M059J (cell line): ENCODE measurements at places on chromosomes 4 and X. TPM values are rescaled to one million over a fixed set of nuclear protein-coding genes. Genes with fewer than 3 reads are reported as not detected.
A peak's percentile ranks its signal among the peaks of the same experiment; 100 is the strongest.

DNA sequence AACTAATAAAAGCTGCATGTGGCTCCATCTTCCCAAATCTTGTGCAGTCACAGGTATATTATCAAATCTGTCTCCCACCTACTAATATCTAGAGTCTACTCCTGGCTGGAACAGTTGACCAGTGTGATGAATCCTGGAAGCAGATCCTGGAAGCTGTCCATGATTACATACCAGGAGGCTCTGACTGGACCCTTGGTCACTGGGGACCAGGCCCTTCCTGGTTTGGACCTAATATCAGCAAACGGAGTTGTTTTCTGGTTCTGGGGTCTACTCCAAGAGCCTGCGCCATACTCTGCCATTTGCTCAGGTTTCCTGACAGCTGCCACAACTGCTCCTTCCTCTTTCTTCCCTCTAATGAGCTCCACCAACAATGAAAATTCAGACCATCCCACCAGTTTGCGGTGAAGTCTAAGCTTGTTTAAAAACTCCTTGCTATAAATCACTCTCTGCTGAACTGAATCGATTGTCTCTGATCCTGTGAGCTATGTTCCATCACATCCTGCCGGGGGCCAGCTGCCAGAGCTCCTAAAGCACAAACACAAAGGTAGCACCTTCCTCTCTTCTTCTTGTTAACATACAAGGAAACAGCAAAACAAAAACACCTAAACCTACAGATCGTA is 114.2 kb downstream of the PALLD start:
- DNase-seq = peak; percentile 31

DNA sequence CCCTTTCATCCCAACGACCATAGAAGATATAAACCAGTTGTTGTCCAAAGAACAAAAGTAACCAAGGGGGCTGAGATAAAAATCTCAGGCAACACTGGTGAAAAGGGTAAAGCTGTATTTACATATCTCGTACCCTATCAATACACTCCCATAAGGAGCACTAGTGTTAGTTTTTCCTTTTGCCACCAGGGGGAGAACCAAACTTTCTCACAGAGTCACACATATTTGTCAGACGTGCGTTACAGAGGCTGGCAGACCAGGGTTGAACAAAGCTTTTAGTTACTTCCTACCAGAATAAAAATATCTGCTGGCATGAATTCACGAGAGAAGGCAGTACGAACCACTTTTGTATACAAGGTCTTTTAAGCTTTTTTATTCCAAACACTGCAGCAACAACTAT is 88.3 kb downstream of the AMELX start:
- DNase-seq = peak; percentile 69

DNA sequence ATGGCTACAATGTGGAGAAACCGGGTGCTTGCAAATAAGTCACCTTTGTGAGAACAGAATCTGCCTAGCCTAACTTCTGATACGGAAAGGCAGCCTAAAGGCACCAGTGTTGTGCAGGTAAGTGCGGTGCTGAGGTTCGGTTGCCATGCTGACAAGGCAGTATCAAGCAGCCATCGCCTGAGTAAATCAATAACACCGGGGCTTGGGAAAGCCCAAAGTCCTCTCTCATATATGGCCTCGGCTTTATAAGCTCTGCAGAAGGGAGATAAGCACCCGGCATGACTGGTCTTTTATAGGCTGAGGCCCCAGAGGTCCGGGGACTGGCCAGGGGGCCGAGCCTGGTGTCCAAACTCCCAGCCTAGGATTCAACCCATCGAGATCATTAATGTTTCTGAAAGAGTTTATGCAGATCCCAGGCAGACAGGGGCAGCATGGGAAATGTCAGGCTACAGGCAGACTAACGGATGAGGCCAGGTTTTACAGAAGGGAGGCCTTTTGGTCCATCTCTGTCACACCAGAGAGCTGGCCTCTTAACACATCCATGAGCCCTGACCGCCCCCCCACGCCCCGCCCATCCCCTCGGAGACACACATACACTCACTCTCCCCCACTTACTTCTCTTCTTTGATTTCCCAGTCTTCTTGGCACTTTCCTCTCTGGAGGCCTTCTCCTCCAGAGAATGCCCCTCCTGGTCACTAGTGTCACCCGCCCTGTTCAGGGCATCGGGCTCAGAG is 38.5 kb downstream of the ELF4 start:
- no peak for DNase-seq

USP27X gene
- total RNA-seq = 1.4 and 1.6 TPM in 2 replicates

DNA sequence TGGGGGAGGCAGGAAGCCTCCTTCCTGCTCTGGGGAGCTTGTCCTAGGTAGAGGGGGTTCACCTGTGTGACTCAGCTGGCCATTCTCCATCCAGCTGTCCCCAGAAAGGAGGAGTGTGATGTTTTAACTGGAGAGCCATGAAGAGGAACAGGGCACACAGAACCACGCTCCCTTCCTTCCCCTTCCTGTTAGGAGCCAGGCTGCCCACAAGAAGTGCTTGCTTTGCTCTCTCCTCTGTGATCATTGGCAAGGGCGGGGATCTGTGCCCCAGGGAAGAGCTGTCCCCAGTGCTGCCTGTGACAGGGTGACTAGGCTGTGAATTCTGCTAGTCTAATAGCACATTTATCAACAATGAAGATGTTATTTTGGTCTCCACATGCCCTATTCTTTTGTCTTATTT is 169.6 kb upstream of the GATB start:
- DNase-seq = no peak

RAB28 gene
- 28.5 and 40.2 TPM in 2 replicates for total RNA-seq

USP17L13 gene
- total RNA-seq = not detected in 2 replicates

DNA sequence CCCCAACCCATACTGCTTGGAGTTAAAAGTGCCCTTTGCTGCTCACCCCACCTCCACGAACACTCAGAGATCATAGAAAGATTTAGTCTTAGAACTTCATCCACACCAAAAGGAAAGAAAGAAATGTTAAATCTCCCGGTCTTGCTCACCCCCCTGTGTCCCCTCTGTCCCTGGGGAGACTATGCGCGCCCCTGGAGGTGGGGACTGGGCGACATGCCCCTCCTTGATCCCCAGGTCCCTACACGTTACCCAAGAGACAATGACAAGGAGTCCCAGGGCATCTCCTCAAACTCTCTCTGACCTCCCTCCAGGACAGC is 620 bp downstream of the ITM2A start:
- DNase-seq = no peak

DNA sequence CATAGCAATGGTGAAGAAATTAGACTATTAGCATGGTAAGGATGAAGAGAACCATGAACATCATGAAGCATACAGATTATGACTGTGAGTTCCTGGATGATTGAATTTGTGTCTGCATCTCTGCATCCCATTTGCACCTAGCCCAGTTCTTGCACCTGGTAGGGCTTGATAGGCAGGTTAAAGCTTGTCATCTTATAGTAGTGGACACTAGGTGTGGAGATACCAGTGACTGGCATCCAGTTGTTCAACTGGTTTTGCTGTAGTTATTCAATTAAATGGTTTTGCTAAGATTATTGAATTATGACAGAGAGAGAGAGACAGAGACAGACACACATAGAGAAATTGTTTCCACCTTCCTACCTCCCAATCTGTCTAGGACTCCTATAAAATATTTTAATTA is 5.0 kb downstream of the ADH7 start:
- DNase-seq = no peak

PRRG3 gene
- total RNA-seq = not detected in 2 replicates

DNA sequence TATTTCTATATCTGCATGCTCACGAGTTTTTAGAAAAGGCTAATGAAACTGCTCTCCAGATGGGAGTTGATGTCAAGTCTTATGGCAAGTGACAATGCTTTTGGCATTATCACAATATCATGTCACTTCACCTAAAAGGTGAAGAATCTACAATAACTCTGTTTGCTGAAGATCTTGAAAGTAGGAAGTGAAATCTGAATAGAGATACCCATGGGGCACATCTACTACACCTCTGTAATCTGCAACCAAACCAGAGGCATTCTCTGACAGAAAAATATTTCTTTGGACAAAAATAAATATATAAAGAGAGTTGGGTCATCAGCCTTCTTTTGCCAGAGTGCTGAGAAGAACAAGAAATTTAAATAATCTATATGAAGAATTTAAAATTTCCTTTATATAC is 3.9 kb upstream of the VAMP7 start:
- DNase-seq = no peak

- DNase-seq = no peak
Observed at GRCh38 chrX:49930039-49930438, 7.6 kb downstream of the CLCN5 start.

VSIG1 gene
- 0.15 TPM in 1 of 2 replicates, not detected in the other for total RNA-seq

TLL1 gene
- 4.2 and 6.8 TPM in 2 replicates for total RNA-seq

ZNF280C gene
- total RNA-seq = 8.4 and 10.8 TPM in 2 replicates

KIAA1210 gene
- 0.02 TPM in 1 of 2 replicates, not detected in the other for total RNA-seq

MTMR8 gene
- total RNA-seq = not detected in 2 replicates

MAGEA8 gene
- total RNA-seq = not detected in 2 replicates

DNA sequence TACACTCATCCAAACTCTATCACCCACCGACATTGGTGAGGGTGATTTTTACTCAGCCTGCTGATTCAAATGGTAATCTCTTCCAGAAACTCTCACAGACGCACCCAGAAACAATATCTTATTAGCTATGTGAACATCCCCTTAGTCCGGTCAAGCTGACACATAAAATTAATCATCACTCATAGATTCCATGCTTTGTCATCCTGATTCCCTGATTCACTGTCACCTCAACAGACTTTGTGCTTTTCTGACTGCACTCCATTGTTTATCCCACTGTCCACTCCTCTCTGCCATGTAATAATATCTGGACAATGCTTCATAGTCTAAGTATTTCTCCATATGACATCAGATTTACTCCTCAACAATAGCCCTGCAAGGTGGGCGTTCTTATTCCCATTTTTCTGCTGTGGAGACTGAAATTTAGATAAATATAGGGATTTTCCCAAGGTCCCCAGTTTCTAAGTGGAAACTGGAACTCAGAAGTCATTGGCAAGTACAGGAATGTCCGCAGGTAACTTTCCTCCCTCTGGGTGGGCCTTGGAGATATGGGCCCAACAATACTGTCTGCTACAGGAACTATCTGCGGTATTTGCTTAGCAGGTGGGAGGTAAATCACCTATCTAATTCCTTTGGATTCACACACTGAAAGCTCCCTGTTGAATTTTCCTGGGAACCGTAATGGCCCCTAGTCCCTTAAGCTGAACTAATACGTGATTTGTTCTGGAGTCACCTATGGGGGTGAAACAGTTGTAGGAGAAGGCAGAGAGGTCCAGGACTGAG is 228.6 kb upstream of the BCOR start:
- peak; percentile 13 for DNase-seq

DNA sequence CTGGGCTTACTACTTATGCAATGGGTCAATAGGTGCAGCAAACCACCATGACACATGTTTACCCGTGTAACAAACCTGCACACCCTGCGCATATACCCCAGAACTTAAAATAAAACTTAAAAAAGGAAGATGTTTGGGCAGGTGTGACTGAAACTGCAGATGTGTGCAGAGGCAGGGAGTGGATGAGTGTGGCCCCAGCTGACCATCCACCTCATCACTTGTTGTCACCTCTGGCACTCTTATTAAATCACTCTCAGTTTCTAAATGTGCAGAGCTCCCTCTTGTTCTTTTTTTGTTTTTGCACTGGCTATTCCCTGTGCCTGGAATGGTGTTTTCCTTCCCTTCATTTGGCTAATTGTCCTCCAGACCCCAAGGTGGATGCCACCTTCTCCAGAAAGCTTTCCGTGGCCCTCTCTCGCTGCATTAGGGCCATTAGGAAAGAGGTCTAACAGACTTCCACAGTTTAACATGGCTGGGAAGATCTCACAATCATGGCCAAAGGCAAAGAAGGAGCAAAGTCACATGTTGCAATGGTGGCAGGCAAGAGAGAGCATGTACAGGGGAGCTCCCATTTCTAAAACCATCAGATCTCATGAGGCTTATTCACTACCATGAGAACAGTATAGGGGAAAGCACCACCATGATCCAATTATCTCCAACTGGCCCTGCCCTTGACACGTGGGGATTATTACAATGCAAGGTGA is 58.5 kb downstream of the SLC2A9 start:
- DNase-seq = no peak

GRCh38 chr4:31236020-31236638 is 516.0 kb downstream of the PCDH7 start:
- no peak for DNase-seq

SPATA4 gene
- 0.12 TPM in 1 of 2 replicates, not detected in the other for total RNA-seq

SLC9A7 gene
- 46.7 and 55.0 TPM in 2 replicates for total RNA-seq

IQSEC2 gene
- 18.8 and 20.4 TPM in 2 replicates for total RNA-seq

- DNase-seq = no peak
Observed at GRCh38 chrX:23046443-23046842, 46.7 kb downstream of the DDX53 start.

DNA sequence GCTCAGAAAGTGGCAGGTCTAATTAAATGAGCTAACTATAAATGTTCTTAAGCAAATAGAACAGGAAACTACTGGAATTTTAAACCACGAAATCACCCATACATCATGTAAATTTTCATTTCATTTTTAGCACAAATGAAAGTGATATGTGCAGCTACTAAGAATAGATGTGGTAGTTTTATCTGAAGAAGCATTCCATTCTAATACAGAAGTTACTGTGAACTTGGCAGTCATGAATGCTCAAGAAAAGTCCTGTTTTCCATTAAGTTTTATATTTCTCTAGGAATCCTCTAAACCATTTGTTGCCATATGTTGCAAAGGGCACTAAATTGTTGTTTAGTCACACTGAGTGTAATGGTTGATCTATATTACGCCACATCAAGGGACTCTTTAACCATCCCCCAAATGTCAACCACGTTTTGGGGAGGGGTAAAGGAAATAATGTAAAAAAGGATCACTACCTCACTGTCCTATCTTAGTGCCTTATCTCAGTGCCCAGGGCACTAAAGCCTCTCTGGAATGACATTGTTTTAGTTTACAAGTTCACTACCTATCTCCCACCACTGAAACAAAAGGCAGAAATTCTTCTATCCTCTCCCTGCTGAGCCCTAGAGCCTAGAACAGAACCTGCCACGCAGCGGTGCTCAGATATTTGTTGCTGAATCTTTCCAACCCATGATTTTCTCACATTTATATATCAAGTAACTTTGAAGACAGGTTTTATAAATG is 118.0 kb downstream of the SHISA3 start:
- DNase-seq = no peak

MID1 gene
- 30.9 and 44.1 TPM in 2 replicates for total RNA-seq

DNA sequence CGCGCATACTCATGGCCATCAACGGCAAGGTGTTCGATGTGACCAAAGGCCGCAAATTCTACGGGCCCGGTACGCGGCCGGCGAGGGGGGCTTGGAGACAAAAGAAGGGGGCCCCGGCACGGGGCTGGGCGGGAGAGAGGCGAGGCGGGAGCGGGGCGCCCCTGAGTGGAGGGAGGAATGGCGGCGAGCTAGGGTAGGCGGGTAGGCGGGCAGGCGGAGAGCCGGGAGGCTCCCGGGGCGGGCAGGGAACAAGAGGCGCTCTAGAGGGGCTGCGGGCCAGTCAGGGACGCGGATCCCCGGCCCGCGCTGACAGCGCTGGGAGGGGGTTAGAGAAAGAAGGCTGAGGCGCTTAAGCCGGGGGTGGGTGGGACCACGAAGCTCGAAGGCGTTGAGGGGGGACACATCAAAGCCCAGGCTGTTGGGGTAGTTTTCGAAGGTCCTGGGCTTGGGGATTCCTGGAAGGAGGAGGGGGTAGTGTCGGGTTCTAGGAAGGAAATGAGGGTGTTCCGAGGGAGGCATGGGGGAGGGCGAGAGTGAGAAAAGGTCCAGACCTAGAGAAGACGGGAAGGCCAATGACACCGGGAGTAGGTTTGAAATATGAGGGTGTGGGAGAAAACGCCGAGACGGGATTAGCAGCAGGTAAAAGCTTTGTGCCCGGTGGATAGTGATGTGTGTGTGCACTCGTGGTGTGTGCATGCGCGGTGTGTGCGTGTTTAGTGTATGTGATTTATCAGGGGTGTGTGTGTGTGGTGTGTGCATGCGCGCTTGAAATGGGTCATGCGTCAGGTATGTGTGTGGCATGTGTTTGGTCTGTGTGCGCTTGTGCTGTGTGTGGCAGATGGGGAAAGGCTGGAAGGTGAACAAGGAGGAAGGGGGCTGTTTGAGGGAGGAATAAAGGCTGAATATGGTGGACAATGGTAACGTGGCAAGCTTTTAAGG is 807 bp downstream of the PGRMC1 start:
- DNase-seq = peak; percentile 65

SLC26A1 gene
- not detected in 2 replicates for total RNA-seq
